ENCODE measurements at places on chromosomes 12 and 14.

DNA sequence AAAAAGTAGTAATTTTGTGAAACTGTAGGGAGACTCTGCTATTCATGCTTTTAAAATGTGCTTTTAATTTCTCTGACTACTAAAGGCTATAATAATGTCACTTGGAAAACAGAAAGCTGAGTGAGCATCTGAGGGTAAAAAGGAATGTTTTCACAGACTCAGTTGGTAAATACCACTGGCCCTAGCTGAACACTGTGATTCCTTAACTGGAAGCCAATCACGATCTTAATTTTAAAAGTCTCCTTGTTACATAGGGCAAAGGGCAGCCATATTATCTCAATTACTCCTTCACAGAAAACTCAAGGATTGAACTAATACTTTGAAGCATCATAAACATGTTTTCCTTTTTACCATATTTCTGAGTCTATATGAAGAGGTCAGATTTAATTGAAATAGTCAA, 41.9 kb downstream of the PAWR start:
- DNase-seq = peak; percentile 64

GRCh38 chr12:113416091-113416754, 6.0 kb upstream of the SDSL start:
- DNase-seq = no peak

- peak; percentile 88 for DNase-seq
These were observed 53.8 kb downstream of the GXYLT1 start for GRCh38 chr12:42090899-42091298.

- no peak for DNase-seq
These were observed 405.7 kb downstream of the RAD51B start for GRCh38 chr14:68225321-68225720.

- no peak for DNase-seq
These were observed 15.2 kb upstream of the TCP11L2 start for GRCh38 chr12:106287364-106287763.

GRCh38 chr12:124928095-124928911, 13.9 kb upstream of the UBC start:
- peak; percentile 80 for DNase-seq

DNA sequence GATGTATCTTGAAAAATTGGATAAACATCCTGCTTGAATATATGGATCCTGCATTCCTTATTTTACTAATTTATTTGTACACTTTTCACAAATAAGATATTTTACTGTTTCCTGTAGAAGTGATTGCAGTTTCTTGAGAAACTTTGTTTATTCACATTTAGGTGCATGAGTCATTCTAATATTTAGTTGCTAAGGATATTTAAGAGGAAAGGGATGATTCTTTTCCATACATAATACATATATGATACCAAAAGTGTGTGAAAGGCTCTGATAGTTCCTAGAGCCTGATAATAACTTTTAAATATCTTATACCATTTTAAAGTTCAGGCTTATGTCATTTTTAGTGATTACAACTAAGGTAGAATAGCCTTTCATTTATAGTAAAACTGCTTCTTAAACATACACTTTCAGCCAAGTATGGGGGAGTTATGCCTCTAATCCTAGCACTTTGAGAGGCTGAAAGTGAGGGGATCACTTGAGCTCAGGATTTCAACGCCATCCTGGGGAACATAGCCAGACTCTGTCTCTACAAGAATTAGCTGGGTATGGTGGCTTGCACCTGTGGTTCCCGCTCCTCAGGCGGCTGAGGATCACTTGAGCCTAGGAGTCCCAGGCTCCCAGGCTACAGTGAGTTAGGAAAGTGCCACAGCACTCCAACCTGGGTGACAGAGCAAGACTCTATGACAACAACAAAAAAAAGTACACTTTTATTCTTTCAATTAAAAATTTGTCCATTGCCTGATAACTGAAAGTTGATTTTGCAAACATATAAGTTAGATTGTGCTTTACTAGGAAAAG, 262.6 kb upstream of the LRIG3 start:
- DNase-seq = no peak

DNA sequence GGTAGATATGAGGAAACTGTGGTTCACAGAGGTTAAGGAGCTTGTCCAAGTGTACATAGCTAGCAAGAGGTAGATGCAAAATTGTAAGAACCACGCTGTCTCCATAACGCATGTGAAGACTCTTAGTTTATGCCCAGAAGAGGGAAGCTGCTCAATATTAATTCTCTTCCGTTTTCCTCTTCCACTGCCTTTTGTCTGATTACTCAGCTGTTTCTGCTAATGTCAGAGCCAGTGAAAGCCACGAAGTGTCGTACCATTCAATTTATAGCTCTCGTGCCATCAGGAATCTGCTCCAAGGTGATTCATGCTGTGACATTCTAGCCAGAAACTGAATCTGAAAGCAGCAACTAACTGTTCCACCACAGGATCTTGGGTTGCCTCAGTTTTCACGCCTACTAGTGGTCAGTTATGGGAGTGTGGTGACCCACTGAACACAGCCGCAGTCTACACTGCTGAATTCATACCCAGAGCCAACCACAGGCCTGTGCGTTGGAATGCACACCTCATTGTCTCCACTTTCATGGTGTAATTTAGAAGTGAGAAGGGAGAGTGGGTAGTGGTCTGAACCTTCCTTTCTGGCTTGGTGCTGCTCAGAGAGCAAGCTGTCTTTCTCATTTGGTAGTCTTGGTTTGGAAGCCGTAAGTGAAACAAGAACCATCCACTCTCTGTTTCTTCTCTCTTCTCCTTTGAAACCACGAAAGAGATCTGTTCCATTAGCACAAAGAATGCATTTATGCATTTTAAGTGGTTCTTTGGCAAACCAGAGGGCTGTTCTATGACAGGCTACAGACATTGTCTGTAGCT, 74.2 kb upstream of the NAP1L1 start:
- peak; percentile 87 for DNase-seq

- peak; percentile 53 for DNase-seq
These were observed 122.5 kb downstream of the DAD1 start for GRCh38 chr14:22466491-22466890.

DNA sequence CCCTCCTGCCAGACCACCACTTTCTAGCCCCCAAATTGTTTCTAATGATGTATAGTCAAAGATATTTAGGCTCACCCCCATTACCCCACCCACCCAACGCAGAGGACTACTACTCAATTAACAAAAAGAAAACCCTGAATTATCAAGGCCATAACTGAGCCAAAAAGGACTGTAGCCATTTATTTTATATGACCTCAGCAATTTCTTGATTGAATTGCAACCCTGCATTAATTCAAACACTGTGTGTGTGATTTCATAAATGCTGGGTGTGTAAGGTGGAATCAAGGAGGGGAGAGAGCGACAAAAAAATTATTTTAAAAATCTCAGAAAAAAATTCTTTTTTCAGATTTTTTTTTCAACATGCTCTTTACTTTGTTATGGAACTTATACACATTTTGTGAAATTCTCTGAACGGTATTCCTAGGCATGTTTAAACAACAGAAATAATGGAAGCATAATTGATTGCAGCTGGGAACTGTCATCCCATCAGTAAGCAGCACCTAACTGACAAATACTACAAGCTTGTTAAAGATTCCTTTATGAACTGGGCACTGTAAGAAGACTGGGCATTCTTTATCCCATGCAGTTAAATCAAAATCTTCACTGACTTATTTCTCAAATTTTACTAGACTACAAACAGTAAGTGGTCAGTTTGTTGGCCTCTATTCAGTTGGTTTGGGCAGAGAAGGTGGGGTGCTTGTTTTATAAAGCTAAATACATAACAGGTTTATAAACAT, 179.1 kb downstream of the SOX5 start:
- DNase-seq = no peak

DNA sequence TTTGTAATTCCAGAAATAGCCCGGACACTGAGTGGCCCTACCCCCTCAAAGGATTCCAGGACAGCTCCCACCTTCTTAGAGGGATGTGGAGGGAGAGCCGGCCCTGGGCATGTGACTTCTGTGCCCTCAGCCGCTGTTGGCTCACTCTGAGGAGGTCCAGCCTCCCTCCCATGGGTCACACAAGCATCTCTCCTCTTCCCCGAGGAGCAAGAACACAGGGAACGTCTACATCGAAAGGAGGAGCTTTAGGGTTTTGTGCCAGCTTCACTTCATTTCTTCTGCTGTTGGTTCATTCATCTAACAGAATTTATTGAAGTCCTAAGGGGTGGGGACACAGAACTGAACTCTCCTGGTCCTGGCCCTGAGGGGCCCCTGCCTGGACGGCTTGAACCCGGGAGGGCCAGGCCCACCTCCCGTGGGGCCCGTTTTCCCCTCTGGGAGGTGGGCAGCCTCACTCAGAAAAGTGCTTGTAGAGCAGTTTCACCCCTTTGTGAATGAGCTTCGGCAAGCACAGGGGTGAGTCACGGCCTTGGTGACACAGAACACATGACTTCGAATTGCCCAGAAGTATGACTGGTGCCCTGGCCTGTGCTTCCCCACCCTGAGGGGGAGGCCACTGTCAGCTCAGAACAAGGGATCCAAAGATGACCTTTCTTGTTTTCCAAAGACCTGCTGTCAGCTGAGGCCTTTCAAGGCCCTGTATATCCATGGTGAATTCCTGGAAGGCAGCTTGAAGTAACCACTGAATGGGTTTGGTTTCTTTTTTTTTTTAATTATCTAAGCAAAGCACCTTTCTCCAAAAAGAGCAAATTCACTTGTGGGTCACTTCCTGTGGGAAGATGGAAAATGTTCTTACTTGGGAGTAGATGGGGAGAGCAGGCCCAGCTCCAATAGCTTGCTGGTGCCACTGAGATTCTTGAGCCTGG, 39.2 kb downstream of the NFKBIA start:
- peak; percentile 90 for DNase-seq

GRCh38 chr12:6567112-6567670, 900 bp downstream of the NOP2 start:
- no peak for DNase-seq

DNA sequence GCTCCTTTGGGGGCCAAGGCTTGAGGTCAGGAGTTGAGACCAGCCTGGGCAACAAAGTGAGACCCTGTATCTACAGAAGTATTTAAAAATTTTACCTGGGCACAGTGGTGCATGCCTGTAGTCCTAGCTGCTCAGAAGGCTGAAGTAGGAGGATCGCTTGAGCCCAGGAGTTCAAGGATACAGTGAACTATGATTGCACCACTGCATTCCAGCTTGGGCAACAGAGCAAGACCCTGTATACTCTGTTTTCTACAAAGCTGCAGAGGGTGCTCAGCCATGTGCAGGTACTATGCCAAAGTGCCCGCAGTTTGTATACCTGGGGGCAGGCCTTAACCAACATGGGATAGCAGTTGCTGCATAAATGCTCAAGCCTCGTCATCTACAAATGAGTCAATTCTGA, 26.8 kb upstream of the CDKL1 start:
- no peak for DNase-seq

DNA sequence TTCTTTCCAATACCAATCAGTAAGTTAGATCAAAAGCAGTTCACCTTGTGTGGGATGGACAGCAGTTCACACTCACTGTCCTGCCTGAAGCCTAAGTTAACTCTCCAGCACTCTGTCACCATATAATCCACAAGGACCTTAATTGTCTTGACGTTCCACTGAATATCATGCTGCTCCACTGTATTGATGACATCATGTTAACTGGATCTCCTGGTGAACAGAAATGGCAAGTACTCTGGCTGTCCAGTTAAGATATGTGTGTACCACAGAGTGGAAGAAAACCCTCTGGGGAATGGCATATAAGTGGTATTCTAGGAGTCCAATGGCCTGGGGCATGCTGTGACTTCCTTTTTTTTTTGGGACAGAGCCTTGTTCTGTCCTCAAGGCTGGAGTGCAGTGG, 16.2 kb downstream of the CDKL1 start:
- no peak for DNase-seq

DNA sequence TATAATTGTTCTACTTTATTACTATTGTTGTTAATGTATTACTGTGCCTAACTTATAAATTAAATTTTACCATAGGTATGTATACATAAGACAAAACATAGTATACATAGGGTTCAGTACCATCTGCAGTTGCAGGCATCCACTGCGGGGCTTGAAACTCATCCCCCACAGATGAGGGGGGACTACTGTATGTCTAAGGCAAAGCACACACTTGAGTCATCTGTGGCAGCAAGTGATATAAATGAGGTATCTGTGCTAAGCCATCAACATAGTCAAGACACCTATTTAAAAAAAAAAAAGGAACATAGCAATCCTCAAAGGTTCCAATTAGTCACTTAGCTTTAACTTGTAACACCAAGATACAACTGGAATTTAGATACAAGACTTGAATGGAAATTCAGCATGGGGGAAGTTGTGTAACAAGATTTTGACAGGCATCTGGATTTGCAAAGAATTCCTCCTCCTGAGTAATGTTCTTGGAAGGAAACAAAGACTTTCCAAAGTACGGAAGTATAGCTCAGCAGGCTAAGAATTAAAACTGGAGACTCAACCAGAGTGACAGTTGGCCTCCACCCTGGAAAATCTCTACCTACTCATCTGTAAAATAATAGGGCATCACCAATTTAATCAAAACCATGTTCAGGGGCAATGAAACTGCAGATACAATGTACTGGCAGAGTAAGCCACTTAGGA, 14.9 kb downstream of the DCAF5 start:
- DNase-seq = peak; percentile 57

DNA sequence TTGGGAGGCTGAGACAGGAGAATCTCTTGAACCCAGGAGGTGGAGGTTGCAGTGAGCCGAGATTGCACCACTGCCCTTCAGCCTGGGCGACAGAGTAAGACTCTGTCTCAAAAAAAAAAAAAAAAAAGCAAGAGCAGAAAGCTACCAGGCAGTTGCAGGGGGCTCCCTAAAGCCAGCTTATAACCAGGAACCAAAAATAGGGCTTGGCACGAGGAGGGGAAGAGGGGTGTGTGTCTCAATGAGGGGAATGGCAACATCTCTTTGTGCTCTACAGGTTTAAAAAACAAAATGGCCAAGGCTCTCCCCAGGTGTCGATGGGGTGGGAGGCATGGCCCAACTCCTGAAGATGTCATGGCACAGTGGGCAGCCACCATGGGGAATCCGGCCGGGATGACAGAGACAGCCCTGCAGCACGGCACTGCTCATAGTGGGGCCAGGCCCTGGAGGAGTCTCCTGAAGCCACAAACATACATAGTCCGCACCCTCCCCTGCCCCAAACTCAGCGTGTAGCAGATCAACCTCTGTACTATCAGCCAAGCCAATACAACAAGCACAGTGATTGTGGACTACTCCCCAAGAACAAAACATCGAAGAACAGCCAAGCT, 16.0 kb upstream of the EIF5 start:
- DNase-seq = no peak

GRCh38 chr12:95633049-95633731, 81.9 kb upstream of the USP44 start:
- peak; percentile 88 for DNase-seq

DNA sequence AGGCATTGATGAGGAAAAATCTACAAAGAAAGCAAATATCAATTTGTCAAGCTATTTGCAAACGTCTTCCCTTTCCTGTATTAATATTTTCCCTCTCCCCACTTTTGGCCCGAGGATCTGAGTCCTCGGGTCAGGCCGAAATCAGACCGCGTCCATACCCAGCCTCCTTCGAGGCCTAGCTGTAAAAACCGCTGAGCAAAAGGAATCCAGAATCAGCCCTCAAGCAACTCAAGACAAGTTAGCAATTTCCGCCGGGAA, 353 bp upstream of the MAPK1IP1L start:
- DNase-seq = no peak

- DNase-seq = no peak
These were observed 199.2 kb downstream of the CRADD start for GRCh38 chr12:93876360-93876759.

- no peak for DNase-seq
These were observed 14.2 kb upstream of the BLTP3B start for GRCh38 chr12:100156731-100157426.
